ENCODE measurements at places on chromosomes 5 and 9.

DNA sequence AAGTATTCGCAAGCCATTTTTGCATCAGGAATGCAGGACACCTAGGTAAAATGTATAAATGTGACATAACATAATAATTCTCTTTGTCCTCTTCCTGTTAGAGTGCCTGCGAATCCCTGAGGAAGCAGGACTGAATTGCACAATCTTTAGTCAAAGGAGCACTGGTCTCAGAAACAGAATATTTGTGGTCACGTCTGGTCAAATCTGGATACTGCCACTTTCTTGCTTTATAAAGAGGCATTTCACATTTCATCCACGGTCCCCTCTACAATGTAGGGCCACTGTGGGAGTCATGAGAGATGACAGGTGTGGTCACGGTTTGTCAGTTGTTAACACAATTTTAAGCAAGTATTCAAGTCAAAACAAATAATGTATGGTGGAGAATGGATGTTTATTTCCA, 564.0 kb downstream of the IRX1 start:
- DNase-seq = no peak

- no peak for DNase-seq
These were observed 43.5 kb upstream of the CAVIN4 start for GRCh38 chr9:100534401-100534800.

DNA sequence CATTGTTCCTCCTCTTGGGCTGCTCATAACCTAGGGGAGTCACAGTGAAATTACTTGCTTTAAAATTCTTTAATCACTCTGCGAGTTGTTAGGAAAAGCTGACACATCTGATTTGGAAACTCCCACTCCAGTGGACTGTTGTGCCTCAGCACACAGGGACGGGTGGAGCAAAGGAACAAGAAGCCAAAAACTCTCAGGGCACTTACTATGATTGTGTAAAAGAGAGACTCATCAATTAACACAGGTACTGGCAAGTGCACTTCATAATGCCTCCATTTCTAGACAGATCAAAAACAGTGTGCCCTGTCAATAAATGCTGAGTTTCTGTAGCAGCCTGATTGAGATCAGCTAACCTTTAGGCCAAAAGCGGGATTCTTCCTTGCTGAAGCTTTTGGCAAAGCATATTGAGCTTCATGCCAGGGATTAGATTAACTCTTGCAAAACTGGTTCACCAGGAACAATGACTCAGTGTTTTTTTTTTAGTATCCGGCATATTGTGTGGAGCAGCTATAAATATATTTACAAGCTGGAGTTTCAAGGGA, 55.9 kb downstream of the TMC1 start:
- DNase-seq = no peak

DNA sequence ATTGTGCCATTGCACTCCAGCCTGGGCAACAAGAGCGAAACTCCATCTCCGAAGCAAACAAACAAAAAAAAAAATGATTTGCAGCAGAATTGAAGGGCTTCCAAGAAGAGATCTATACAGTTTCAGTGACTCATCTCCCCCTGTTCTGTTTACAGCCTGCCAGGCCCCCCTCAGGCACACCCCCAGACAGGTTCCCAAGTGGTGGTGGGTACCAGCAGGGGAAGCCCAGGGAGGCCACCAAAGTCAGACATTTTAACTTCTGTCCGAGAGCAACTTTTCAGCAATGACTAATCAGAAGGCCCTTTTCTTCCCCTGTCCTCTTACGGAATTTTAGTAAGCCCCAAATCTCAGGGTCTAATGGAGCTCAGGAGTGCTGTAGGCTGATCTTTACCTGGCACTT, 98.7 kb downstream of the PAX5 start:
- DNase-seq = no peak

- no peak for DNase-seq
These were observed 52.4 kb downstream of the CD180 start for GRCh38 chr5:67144183-67144639.

- DNase-seq = no peak
These were observed 9.7 kb upstream of the F2RL1 start for GRCh38 chr5:76809141-76809540.

GRCh38 chr9:84900421-84900820, 230.9 kb downstream of the NTRK2 start:
- no peak for DNase-seq

GRCh38 chr9:123871781-123872180, 58.1 kb downstream of the DENND1A start:
- DNase-seq = no peak

DNA sequence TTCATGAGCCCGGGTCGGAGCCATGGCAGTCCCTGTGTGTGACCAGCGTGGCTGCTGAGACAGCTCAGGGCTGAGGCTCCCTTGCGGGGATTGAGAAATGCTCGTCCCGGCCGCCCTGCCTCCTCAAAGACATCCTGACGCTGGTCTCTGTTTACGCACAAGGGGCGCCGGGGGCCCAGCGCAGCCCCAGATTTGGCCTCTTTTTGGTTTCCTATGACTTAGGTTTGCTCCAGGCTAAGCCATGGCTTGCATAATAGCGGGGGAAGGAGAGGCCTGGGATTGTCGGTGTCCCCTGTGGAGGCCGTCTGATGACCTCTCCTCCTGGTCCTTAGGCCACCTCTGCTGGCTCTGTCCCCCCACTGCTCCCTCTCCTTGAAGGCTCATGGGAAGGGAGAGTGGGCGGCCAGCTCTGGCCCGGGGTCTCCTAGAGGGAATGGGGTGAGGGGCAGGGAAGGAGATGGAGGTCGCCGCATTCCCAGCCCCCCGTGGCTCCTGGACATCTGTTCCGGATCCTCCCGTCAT, 3.5 kb downstream of the LAMC3 start:
- DNase-seq = no peak

DNA sequence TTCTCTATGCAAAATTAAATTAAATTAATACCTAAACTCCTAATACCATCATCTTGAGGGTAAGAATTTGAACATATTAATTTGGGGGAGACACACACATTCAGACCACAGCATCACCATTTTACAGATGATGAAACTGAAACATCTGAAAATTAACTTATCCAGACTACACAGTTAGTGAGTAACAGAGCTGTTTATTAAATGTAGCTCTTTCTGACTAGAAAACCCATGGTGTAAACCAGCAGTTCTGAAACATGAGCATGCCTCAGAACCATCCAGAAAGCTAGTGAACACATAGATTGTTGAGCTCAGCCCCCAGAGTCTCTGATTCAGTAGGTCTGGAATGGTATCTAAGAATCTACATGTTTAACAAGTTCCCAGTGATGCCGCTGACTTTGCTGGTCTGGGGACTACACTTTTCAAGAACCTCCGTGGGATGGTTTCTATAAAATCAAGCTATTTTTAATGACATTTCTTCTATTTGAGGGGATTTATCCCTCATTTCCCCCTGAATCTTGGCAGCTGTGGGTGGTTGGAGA, 113.5 kb downstream of the RORB start:
- no peak for DNase-seq

DNA sequence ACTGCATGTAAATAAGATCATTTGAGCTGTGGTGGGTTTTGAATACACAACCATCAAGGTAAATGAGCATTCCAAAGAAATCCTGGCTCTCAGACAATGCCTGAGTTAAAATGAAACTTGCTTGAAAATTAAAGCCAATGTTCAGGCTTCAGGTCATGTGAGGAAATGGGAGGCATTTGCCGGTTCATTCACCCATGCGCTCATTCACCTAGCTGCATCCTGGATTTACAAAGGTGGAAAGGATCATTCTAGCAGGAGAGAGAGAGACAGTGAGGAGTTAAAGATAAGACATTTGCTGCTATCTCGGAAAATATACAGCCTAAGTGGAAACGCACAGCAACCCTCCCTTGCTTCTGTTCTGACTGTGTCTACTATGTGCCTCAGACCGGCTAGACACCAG, 143.8 kb upstream of the KLF4 start:
- no peak for DNase-seq

GRCh38 chr5:164265566-164265965, 760.1 kb downstream of the MAT2B start:
- DNase-seq = no peak

GRCh38 chr5:133116601-133117000, 64.8 kb downstream of the HSPA4 start:
- no peak for DNase-seq

GRCh38 chr5:6048746-6049145, 329.6 kb downstream of the MED10 start:
- DNase-seq = no peak
